ENCODE measurements at places on chromosomes 4 and X. TPM values are rescaled to one million over a fixed set of nuclear protein-coding genes. Genes with fewer than 3 reads are reported as not detected.

Gene S100G
- not detected for total RNA-seq

Gene STBD1
- total RNA-seq = 10.3 TPM

Gene HERC3
- 31.7 TPM for total RNA-seq

Gene USP17L24
- not detected for total RNA-seq

Gene CTAG2
- total RNA-seq = not detected
